ENCODE measurements at places on chromosomes 7 and 10. TPM values are rescaled to one million over a fixed set of nuclear protein-coding genes. Genes with fewer than 3 reads are reported as not detected.
A peak's percentile ranks its signal among the peaks of the same experiment; 100 is the strongest.

AGR2 gene
- polyA plus RNA-seq = not detected

NEUROD6 gene
- polyA plus RNA-seq = not detected

ADARB2 gene
- not detected for polyA plus RNA-seq

SHTN1 gene
- polyA plus RNA-seq = 0.55 TPM

CDH23 gene
- polyA plus RNA-seq = 0.59 TPM

GPR15LG gene
- polyA plus RNA-seq = not detected

IFT22 gene
- polyA plus RNA-seq = 6.0 TPM

- no peak for DNase-seq
- H3K36me3 ChIP-seq = no peaks in the 10 kb centered on the region
- no peak overlapping the region for H3K27ac ChIP-seq
Observed at GRCh38 chr10:125449571-125449970, 233.4 kb downstream of the TEX36 start.

DNA sequence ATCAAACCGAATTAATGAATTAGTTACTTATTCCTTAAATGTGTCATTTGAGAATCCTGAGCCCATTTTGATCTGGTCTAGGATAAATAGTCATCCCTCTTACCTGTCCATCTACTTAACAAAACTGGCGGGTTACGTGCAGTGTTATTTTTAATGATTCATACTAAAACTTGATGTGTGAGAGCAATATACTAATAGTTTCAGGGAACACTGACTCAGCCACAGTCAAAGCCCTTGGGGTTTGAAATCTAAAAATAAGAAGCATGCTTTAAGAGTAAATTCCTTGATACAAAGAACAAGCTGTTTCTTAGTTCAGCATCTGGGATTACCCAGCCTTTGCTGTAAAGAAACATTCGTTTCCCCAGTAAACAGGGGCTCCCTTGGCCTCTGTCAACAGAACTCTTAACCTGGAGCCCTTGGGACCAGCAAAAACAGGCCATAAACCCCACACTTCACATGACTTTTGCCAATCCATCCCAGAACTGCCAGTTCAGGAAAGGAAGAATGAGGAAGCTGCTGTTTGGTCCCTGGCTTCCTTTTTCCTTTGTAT, 370.6 kb upstream of the IGFBP3 start:
- H3K27ac ChIP-seq = no peak overlapping the region
- no peaks in the 10 kb centered on the region for H3K36me3 ChIP-seq
- no peak overlapping the region for H3K4me3 ChIP-seq

DNA sequence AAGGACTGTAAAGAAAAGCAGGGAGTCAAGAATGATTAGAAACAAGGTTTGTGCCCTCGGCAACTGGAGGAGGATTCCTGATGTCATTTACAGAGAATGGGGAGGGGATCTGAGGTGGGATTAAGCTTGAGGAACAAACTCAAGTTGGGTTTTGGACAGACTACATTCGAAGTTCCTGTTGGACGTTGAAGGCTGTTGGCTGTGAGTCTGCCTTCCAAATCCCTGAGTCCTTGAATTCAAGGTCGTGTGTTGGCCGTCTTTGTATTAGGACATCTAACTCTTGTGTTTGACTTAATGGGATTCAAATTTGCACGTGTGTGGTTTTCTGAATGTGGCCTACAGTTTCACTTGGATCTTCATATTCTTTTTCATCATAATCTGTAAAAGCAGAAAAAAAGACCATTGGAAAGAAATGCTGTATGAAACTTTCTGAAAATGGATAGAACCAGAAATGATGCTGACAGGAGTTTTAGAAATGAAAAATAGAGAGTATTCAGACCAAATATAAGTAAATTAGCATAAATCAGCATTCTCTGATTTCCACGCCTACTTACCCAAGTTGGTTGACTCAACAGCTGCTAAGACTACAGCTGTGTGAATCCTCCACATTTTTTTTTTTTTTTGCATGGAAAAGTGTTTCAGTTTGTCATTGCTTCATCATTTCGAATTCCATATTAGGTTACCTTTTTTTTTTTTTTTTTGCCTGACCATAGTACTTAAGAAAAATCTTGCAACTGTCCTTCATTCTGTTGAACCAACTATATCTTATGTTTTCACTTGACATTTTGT, 94.8 kb downstream of the KIAA1217 start:
- no peaks in the 10 kb centered on the region for H3K36me3 ChIP-seq
- H3K4me1 ChIP-seq = no peaks in the 10 kb centered on the region
- H3K27ac ChIP-seq = no peak overlapping the region
- no peak for DNase-seq
- no peak overlapping the region for H3K4me3 ChIP-seq

- no peak overlapping the region for H3K27ac ChIP-seq
- H3K4me1 ChIP-seq = no peaks in the 10 kb centered on the region
- peaks cover 2% of the 10 kb centered on the region for H3K27me3 ChIP-seq
- no peak overlapping the region for H3K4me3 ChIP-seq
Observed at GRCh38 chr10:122078326-122078725, 89.4 kb downstream of the TACC2 start.

DNA sequence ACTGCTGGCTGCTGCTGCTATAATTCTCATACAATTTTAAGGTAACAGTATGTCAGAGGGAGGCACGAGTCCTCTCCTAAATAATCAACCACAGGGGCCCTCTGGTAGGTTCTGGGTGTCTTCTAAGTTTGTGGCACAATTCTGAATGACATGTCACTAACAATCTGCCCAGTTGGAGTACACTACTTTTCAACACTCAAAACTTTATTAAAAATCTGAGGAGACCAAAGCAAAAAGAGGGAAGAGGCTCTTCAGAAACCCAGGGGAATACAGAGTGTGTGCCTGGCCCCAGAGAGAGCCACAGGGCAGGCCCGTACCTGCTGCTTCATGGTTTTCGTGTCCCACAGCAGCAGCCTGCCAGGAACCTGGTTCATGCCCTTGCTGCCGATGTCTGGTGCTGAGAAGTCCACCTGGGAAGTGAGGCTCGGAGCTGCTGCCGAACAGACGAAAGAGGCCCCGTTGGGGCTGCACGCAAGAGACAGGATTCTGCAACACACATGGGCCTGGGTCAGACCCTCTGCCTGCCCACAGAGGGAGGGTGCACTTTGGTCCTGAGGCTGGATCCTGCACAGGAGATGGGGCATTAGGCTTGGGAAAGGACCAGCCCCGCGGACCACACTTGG, 18.3 kb downstream of the WDR91 start:
- peaks cover 41% of the 10 kb centered on the region for H3K36me3 ChIP-seq
- no peaks in the 10 kb centered on the region for H3K4me1 ChIP-seq
- no peak overlapping the region for H3K27ac ChIP-seq
- no peaks in the 10 kb centered on the region for H3K27me3 ChIP-seq
- no peak overlapping the region for H3K4me3 ChIP-seq

GRCh38 chr7:36021367-36021766, 131.7 kb upstream of the EEPD1 start:
- H3K4me1 ChIP-seq = no peaks in the 10 kb centered on the region
- H3K36me3 ChIP-seq = no peaks in the 10 kb centered on the region
- H3K4me3 ChIP-seq = no peak overlapping the region
- H3K27ac ChIP-seq = no peak overlapping the region
- H3K27me3 ChIP-seq = peaks cover 13% of the 10 kb centered on the region

DNA sequence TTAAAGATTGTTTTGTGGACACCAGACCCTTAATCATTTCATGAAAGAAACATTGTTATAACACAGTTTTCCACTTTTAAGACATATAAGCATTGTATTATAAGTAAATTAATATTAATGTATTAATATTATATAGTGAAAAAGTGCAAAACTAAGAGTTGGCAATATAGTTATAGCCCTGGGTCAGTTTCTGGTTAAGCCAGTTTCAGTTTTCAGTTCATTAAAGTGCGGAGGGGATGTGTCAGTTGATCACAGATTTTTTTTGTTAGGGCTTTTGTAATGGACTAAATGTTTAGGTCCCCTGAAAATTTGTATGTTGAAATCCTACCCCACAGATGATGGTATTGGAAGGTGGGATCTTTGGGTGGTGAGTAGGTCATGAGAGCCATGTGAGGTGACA, 45.7 kb upstream of the GPR37 start:
- no peak overlapping the region for H3K27ac ChIP-seq
- peaks cover 8% of the 10 kb centered on the region for H3K27me3 ChIP-seq
- H3K4me3 ChIP-seq = no peak overlapping the region
- H3K36me3 ChIP-seq = no peaks in the 10 kb centered on the region
- H3K4me1 ChIP-seq = no peaks in the 10 kb centered on the region

GRCh38 chr7:43553999-43554398, 28.9 kb upstream of the STK17A start:
- H3K36me3 ChIP-seq = no peaks in the 10 kb centered on the region
- no peaks in the 10 kb centered on the region for H3K4me1 ChIP-seq
- no peak overlapping the region for H3K27ac ChIP-seq
- no peak for DNase-seq
- no peak overlapping the region for H3K4me3 ChIP-seq

DNA sequence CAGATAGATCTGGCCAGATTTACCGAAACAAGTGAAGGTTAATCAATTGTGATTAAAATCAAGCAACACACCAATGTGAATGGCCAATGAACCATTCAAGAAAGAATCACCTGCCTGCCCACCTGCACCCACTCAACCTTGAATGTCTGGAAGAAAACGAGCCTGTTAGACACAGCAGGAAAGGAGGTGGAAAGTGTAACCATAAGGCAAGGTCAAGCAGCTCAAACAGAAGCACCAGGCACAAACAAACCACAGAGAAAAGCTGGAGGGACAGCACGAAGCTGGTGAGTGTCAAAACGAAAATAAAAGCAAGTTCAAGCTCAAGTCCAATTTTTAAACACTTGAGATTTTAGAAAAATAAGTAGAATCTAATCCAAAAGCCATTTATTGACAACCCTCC, 64.9 kb downstream of the STEAP1B start:
- no peak overlapping the region for H3K4me3 ChIP-seq
- H3K36me3 ChIP-seq = no peaks in the 10 kb centered on the region
- no peak for DNase-seq

GRCh38 chr10:110501142-110501937, 3.6 kb downstream of the DUSP5 start:
- H3K27ac ChIP-seq = peak overlapping the region; percentile 98
- DNase-seq = peak; percentile 30
- peak overlapping the region; percentile 54 for H3K4me3 ChIP-seq
- H3K27me3 ChIP-seq = peaks cover 13% of the 10 kb centered on the region

DNA sequence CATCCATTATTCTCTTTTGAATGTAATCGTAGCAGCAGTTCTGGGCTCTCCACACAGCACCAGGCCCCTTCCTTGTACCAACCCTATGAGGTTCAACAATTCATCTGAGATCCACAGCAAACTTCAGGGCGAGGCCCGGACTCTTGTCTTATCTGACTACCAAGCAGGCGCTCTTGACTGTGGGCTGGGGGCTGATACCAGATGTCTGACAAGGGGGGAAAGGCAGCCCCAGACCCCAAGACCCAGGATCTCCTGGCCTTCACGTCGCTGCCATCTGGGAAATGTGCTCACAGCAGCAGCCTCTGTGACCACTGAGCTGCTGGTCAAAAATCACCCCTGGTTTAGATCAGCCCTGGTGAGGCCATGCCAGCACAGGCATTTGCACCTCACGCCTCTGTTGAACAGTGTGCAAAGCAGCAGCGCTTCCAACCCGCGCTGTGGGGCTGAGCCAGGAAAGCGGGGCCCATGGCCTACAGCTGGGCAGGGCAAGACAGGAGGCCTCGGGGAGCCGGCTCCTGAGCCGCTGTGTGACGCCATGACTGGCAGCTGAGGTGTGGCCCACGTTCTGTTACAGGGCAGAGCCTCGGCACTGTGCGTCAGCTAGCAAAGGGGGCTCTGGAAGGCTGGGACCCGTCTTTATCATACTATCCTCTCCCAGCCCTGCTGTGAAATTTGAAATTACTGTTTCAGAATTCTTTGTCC, 143.9 kb downstream of the PAXIP1 start:
- H3K36me3 ChIP-seq = no peaks in the 10 kb centered on the region
- H3K27ac ChIP-seq = no peak overlapping the region
- peaks cover 3% of the 10 kb centered on the region for H3K27me3 ChIP-seq
- no peak for DNase-seq
- H3K4me3 ChIP-seq = no peak overlapping the region

- H3K27me3 ChIP-seq = no peaks in the 10 kb centered on the region
- H3K27ac ChIP-seq = no peak overlapping the region
- H3K4me1 ChIP-seq = no peaks in the 10 kb centered on the region
- H3K4me3 ChIP-seq = no peak overlapping the region
- no peaks in the 10 kb centered on the region for H3K36me3 ChIP-seq
- DNase-seq = no peak
Observed at GRCh38 chr7:137001041-137001440, 132.6 kb downstream of the CHRM2 start.

DNA sequence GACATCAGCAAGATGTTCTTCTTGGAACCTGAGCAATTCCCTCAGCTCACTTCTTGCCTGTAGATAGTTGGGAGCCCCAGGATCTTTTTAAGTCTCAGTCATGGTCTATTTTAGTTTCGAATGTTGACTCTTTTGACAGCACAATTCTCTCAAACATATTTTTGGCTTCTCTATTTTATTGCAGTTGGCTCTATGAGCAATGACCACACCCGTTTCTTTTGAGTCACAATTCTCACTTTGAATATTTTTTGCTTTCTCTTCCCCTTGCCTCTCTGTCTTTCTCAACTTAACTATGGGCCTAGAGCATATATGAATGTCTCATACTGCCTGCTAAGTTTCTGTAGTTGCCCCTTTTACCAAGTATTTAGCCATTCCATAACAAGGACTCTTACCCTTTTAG, 222.8 kb downstream of the PTN start:
- no peak overlapping the region for H3K4me3 ChIP-seq
- peaks cover 2% of the 10 kb centered on the region for H3K27me3 ChIP-seq
- H3K27ac ChIP-seq = no peak overlapping the region
- DNase-seq = no peak

- peak overlapping the region; percentile 95 for H3K4me3 ChIP-seq
- peaks cover 59% of the 10 kb centered on the region for H3K4me1 ChIP-seq
- no peak for DNase-seq
- H3K36me3 ChIP-seq = peaks cover 2% of the 10 kb centered on the region
- peaks cover 10% of the 10 kb centered on the region for H3K27me3 ChIP-seq
- H3K27ac ChIP-seq = peak overlapping the region; percentile 94
Observed at GRCh38 chr10:101817337-101818118, 716 bp downstream of the OGA start.

DNA sequence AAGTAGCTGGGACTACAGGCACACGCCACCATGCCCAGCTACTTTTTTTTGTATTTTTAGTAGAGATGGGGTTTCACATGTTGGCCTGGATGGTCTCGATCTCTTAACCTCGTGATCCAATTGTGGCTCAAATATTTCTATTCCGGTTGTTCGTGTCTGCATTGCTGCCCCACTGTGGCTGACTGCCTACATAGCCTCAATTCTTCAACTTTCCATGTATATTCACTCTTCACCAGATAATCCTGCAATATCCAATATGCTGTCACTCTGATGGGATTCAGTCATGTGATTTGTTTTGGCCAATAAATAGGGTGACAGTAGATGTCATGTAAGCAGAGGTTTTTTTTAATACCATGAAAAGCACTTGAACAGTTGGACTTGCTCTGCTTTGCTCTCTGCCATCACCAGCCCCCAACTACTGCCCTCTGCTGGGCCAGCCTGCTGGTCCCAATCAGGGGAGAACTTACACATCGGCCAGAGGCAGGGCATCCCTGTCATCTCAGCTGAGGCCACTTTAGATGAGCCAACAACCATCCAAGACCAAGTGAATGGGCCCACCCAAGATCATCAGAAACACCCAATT, 56.7 kb downstream of the NSUN6 start:
- H3K27ac ChIP-seq = no peak overlapping the region
- H3K27me3 ChIP-seq = no peaks in the 10 kb centered on the region
- H3K4me3 ChIP-seq = no peak overlapping the region
- H3K4me1 ChIP-seq = peaks cover 10% of the 10 kb centered on the region
- no peak for DNase-seq

GRCh38 chr7:121404348-121404747, 8.2 kb upstream of the FAM3C start:
- no peak overlapping the region for H3K4me3 ChIP-seq
- no peak for DNase-seq
- H3K27ac ChIP-seq = no peak overlapping the region
- peaks cover 2% of the 10 kb centered on the region for H3K27me3 ChIP-seq
- no peaks in the 10 kb centered on the region for H3K4me1 ChIP-seq
- no peaks in the 10 kb centered on the region for H3K36me3 ChIP-seq

GRCh38 chr7:37007691-37008090, 283.4 kb upstream of the AOAH start:
- H3K27me3 ChIP-seq = no peaks in the 10 kb centered on the region
- H3K36me3 ChIP-seq = peaks cover 24% of the 10 kb centered on the region

Measured in immature natural killer cell (primary cell).